Activated CD8-positive, alpha-beta memory T cell treated with anti-CD3 and anti-CD28 coated beads, Interleukin-2, amount 10 ng/mL, durations not matched to agents 7 days and 5 days (primary cell): ENCODE measurements at places on chromosomes 4 and X.

- no peak for DNase-seq
Observed at GRCh38 chr4:161869511-161869910, 294.3 kb downstream of the FSTL5 start.

DNA sequence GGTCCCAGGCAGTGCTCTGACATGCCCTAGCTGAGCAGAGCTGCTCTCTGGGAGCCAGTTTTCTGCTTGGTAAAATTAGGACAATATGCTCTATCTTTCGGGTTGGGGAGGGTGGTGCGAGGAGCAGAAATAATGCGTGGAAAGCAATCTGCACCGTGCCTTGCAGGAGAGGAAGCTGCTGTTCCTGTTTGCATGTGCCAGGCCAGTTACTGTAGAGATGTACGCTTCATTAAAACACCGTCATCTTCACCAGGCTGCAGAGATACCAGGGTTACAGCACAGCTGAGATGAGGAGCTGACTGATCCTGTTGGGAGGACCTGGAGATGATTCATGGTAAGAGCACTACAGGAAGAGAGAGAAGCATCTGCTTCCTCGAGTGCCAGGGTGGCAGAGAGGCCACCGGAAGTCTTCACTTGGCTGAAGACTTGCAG, 29.5 kb upstream of the IRF2 start:
- no peak for DNase-seq

DNA sequence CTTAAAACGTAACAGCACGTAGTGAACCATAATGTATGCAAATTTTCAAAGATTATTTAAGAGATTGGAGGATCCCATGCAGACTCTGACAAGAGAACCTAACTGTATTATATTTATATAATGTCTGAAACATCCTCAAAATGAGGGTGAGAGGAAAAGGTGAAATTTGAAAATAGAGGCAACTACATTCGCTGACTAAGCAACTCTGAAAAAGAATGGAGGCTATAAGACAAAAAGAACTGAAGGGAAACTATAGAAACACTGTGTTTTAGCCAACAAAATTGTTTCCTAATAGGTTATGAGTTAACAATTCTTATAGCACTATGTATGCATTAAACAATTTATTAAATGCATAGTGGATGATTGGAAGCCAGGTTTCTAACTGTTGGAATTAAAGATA, 648.0 kb downstream of the UBE2NL start:
- DNase-seq, result no peak

- DNase-seq, result no peak
Observed at GRCh38 chr4:22596409-22596808, 80.5 kb upstream of the ADGRA3 start.

DNA sequence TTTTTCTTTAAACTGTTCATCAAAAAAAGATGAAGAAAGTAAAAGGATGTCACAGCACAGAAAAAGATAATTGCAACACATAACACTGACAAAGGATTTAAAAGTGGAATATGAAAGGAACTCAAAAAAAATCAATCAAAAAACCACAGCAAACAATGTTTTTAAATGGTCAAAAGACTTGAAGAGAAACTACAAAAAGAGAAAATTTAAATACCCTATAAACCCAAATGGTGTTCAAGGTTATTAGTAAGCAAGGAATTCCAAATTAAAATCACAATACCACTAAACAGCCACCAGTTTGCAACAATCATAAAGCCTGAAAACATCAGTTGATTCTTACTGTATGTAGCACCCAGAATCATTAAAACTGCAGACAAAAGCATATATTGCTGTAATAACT, 36.5 kb upstream of the PCDH10 start:
- DNase-seq, result no peak

- peak; percentile 80 for DNase-seq
Observed at GRCh38 chr4:2931512-2932301, 31.5 kb downstream of the NOP14 start.

DNA sequence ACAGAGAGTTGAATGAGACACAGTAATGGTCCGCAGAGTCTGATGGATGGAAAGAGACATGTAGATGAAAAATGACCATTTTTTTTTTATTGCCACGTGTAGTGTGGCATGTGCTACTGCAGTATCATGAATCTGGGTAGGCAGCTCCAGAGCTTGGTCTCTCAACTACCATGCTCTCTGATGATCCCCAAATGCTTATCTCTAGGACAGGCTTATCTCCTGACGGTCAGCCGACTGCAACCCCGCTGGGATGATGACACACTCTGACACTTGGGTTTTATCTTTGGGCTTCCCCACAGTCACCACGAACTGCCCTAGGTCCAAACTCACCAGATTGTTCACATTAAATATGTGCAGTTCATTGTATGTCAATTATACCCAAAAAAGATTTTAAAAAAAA, 239.7 kb downstream of the QDPR start:
- no peak for DNase-seq

GRCh38 chr4:112807083-112807482, 170.1 kb downstream of the LARP7 start:
- DNase-seq, result no peak

DNA sequence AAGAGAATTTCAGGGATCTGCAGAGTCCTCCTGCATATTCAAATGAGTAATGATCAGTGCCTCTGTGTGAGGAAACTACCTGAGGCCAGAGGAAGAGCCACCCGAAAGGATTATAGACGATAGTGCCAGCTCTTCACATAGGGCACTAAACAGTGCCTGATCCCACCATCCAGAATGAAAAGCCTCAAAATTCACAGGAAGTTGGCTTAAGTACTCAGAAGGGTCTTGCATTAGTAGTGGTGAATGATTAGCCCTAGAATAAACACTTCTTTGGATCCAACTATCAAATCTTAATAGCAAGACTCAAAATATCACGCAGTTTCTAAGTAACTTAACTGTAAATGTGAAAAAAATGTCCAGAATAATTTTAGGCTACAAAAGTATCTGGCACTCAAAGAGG, 324.4 kb downstream of the ZNF674 start:
- no peak for DNase-seq

GRCh38 chr4:140176735-140177134, 22.8 kb upstream of the MAML3 start:
- no peak for DNase-seq
